Endothelial cell of umbilical vein (primary cell): ENCODE measurements at places on chromosomes 7 and 10. TPM values are rescaled to one million over a fixed set of nuclear protein-coding genes. Genes with fewer than 3 reads are reported as not detected.

GRCh38 chr7:154858836-154859537, 143.9 kb downstream of the PAXIP1 start:
- no peaks in the 10 kb centered on the region for H3K36me3 ChIP-seq
- no peak for DNase-seq
- H3K27me3 ChIP-seq = no peaks in the 10 kb centered on the region
- H3K27ac ChIP-seq = no peak overlapping the region
- H3K4me3 ChIP-seq = no peak overlapping the region

DNA sequence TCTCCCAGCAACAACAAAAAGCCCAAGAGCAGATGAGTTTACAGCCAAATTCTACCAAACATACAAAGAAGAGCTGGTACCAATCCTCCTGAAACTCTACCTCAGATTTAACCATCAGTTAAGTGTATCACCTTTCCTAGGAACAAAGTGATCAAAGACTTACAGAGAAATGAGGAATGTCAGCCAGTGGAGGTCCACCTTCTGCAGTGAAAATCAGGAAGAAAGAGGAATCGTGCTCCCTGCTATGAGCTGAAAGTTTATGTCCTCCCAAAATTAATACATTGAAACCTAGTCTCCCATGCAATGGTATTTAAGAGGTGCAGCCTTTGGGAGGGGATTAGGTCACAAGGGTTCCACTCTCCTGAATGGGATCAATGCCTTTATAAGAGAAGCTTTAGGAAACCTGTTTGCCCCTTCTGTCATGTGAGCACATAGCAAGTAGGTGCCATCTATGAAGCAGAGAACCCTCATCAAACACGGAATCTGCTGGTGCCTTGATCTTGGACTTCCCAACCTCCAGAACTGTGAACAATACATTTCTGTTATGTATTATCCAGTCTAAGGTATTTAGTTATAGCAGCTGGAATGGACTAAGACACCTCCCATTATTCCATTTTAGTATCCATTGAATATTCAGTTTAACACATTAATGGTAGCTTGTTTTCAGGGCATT, 139.0 kb upstream of the FZD8 start:
- H3K36me3 ChIP-seq = no peaks in the 10 kb centered on the region
- H3K4me3 ChIP-seq = no peak overlapping the region
- no peaks in the 10 kb centered on the region for H3K4me1 ChIP-seq
- H3K27ac ChIP-seq = no peak overlapping the region

DNA sequence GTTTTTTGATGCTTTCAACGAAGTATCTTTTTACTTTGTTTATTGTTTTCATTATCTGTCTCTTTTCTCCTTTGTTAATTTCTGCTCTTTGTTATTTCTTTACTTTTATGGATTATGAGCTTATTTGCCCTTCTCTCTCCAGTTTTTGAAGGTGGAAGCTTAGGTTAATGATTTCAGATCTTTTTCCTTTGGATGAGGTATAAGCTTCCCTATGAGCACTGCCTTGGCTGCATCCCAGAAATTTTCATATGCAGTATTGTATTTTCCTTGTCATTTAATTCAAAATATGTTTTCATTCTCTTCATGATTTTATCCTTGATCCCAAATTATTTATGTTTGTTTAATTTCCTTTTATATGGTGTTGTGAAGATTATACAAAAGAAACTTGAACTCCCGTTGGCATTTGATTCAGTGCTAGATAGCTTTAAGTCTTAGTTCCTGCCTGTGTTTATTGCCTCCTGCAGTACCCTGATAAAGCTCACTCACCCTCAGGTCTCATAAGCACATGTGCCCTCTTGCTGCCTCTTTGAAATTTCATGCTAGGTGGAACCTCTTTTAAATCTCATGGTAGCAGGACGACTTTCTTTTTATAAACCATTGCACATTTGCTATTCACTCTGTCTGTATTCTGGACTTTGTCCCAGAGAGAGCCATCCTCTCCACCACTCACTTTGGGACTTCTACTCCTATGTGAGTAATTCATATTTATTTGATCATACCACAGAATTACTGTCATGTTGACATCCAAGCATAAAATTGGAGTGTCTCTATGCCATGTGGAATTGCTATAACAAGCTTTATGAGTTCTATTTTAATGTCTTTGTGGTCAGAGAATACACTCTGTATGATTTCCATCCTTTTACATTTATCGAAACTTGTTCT, 23.0 kb upstream of the CEP41 start:
- H3K4me3 ChIP-seq = no peak overlapping the region
- no peaks in the 10 kb centered on the region for H3K36me3 ChIP-seq
- no peaks in the 10 kb centered on the region for H3K27me3 ChIP-seq

The GIMAP1 gene
- total RNA-seq = 11.8 and 11.9 TPM in 2 replicates

The ARMC3 gene
- not detected in 2 replicates for total RNA-seq

- no peak overlapping the region for H3K4me3 ChIP-seq
- no peak for DNase-seq
- H3K27me3 ChIP-seq = no peaks in the 10 kb centered on the region
- no peak overlapping the region for H3K27ac ChIP-seq
These were observed 343.3 kb upstream of the AKR1E2 start for GRCh38 chr10:4482659-4483058.

The CNNM1 gene
- total RNA-seq = not detected in 2 replicates

DNA sequence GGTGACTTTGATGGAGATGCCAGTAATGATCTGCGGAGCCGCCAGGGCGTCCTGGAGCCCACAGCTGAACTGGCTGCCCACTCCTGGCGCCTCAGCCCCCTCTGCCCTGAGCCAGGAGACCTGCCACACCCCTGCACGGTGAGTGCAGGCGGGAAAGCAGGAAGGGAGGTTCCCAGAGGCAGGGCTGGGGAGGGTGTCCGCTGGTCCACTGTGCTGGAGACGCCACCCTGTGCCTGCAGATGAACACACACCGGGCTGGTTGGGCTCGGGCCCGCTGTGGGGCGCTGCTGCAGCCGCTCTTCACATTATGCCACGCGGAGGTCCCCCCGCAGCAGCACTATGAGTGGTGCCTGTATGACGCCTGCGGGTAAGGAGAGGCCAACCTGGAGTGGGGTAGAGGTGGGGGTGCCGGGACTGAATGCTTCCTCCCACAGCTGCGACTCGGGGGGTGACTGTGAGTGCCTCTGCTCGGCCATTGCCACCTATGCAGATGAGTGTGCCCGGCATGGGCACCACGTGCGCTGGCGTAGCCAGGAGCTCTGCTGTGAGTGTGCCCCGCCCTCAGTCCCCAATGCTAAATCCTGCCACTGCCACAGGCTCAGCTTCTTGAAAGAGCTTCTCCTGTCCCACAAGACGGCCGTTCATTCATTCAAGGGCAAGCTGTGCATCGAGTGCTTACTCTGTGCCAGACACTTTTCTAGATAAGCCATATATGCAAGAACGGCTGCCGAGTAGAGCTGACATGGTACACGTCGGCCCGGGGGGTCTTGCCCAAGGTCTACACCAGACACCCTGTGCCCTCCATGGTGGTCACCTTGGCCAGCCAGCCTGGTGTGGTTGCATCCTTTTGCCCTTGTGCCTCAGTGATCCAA, 14.3 kb upstream of the ZNF467 start:
- peaks cover 4% of the 10 kb centered on the region for H3K27me3 ChIP-seq
- no peak overlapping the region for H3K27ac ChIP-seq
- no peak overlapping the region for H3K4me3 ChIP-seq
- H3K36me3 ChIP-seq = no peaks in the 10 kb centered on the region
- no peaks in the 10 kb centered on the region for H3K4me1 ChIP-seq

- no peaks in the 10 kb centered on the region for H3K36me3 ChIP-seq
- H3K4me3 ChIP-seq = no peak overlapping the region
- no peaks in the 10 kb centered on the region for H3K4me1 ChIP-seq
- no peak overlapping the region for H3K27ac ChIP-seq
- no peaks in the 10 kb centered on the region for H3K27me3 ChIP-seq
These were observed 73.0 kb downstream of the PLXDC2 start for GRCh38 chr10:19889256-19889655.

DNA sequence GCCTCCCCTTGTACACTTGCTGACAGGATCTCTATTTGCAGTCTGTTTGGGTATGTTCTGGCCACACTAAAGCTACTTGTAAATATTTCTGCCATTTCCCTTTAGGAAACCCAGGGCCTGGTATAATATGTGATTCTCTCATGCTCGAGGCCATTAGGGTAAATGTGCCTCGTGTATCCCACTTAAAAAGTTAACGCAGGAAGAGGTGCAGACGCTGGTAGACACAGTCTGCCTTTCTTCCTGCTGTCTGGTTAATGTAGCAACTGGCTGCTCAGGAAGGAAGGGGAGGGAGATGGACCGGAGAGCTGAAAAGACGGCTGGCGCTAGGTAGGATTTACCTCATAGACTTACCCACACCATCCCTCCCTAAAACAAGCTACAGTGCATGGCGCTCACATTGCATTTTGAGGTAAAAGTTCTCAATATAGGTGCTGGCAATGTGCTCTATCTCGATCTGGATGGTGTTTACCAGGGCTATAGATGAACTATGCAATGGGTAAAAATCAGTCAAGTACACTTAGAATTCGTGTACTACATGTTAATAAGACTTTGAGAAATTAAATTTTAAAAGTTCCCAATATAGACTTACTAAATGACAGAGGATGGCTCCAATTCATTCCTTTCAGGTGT, 125.9 kb downstream of the JAZF1 start:
- H3K4me3 ChIP-seq = no peak overlapping the region
- DNase-seq = peak; percentile 29
- peak overlapping the region; percentile 58 for H3K27ac ChIP-seq
- no peaks in the 10 kb centered on the region for H3K27me3 ChIP-seq
- peaks cover 18% of the 10 kb centered on the region for H3K4me1 ChIP-seq
- no peaks in the 10 kb centered on the region for H3K36me3 ChIP-seq

The STK32C gene
- total RNA-seq = 9.5 and 14.1 TPM in 2 replicates

- no peak overlapping the region for H3K4me3 ChIP-seq
- H3K27ac ChIP-seq = no peak overlapping the region
- no peak for DNase-seq
- H3K36me3 ChIP-seq = peaks cover 14% of the 10 kb centered on the region
These were observed 17.3 kb downstream of the BAG3 start for GRCh38 chr10:119668461-119668860.

The TMUB1 gene
- 36.7 and 41.3 TPM in 2 replicates for total RNA-seq

DNA sequence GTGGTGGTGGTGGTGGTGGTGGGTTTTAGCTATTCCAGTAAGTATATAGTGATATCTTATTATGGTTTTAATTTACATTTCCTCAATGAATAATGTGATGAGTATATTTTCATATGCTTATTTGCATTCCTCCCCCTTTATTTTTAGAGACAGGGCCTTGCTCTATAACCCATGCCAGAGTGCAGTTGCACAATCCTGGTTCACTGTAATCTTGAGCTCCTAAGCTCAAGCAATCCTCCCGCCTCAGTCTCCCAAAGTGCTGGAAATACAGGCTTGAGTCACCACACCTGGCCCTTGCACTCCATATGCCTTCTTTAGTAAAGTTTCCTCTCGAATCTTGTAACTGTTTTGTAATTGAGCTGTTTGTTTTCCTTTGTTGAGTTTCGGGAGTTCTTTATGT, 577.7 kb upstream of the AUTS2 start:
- H3K4me3 ChIP-seq = no peak overlapping the region
- DNase-seq = no peak
- H3K27ac ChIP-seq = no peak overlapping the region
- no peaks in the 10 kb centered on the region for H3K4me1 ChIP-seq

DNA sequence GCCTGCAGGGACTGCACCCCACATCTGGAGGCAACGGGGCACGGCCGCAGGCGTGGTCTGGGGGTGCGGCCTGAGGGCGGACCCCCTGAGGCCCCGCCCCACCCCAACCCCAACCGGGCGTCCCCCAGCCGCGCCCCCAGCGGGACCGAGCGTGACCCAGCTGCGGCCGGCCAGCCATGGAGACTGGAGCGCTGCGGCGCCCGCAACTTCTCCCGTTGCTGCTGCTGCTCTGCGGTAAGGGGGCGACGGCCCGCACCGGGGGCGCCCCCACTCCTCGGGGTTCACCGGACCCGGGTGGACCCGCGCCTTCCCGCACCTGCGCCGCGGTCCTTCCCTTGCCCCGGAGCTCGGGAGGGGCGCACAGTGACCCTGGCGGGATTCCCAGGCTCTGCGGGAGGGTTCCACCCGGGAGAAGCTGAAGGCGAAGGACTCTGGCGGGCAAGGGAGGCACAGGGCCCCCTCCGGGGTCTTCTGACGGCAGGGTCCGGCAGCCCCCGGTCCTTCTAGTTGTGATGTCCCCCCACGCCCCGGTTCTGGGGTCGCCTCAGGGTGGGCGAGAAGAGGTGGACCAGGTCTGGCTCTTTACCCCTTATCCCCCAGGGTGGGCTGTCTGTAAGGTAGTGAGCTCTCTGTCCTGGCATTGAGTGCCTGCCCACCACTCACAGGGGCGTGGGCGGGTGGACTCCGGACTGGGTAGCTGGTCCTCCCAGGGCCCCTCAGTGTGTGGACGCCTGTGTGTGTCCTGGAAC, at the start of gene RAMP3:
TSS of gene RAMP3 (plus strand) at position 139 of the 749 bp plus-strand sequence. CDS start at position 177, 38 bp downstream.
- H3K27ac ChIP-seq = no peak within 1 kb of the TSS
- no peaks in the 10 kb centered on the region for H3K4me1 ChIP-seq
- H3K4me3 ChIP-seq = no peak within 1 kb of the TSS
- peaks cover 23% of the 10 kb centered on the region for H3K27me3 ChIP-seq
- no peaks in the 10 kb centered on the region for H3K36me3 ChIP-seq
- no peak for DNase-seq

The SH3PXD2A gene
- 5.1 and 6.6 TPM in 2 replicates for total RNA-seq

The GHRHR gene
- not detected in 2 replicates for total RNA-seq

DNA sequence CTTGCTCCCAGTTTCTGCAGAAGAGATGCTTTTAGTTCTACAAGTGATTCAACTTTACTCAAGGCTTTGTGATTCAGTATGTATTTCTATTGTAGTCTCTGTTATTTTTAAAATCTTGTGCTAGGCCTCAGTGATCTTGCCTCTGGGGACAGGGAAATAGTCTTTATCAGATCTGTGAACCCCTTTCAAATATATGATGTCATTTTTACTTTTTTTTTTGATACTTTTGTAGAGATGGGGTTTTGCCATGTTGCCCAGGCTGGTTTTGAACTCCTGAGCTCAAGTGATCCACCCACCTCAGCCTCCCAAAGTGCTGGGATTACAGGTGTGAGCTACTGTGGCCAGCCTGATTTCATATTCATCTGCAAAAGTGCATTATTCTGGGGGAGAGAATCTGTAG, 3.4 kb downstream of the SNX10 start:
- H3K27ac ChIP-seq = no peak overlapping the region
- H3K27me3 ChIP-seq = no peaks in the 10 kb centered on the region

- H3K27me3 ChIP-seq = no peaks in the 10 kb centered on the region
- DNase-seq = peak; percentile 81
- H3K4me1 ChIP-seq = peaks cover 18% of the 10 kb centered on the region
- no peaks in the 10 kb centered on the region for H3K36me3 ChIP-seq
- H3K4me3 ChIP-seq = no peak overlapping the region
- no peak overlapping the region for H3K27ac ChIP-seq
These were observed 177.1 kb upstream of the SVIL start for GRCh38 chr10:29811751-29812427.

The RADIL gene
- total RNA-seq = 1.0 and 2.5 TPM in 2 replicates

DNA sequence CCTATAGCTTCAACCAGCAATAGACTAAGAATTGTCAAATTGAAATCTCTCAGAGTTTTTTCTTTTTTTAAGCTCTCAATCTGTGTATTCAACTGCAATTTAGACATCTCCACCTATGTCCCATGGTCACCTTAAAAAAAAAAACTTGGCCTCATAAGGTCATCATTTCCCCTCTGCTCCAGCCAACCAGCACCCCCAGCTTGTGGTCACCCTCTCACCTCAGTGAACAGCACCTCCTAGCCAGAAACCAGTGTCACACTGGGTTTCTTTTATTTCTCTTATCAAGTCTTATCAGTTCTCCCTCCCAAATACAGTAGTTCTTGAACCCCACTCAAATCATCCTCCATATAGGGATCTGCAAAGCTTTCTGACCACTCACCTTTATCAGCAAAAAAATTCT, 4.0 kb downstream of the ITGB1 start:
- H3K27ac ChIP-seq = no peak overlapping the region
- no peaks in the 10 kb centered on the region for H3K27me3 ChIP-seq
- H3K4me3 ChIP-seq = no peak overlapping the region
- peaks cover 68% of the 10 kb centered on the region for H3K4me1 ChIP-seq

- no peaks in the 10 kb centered on the region for H3K27me3 ChIP-seq
- H3K36me3 ChIP-seq = no peaks in the 10 kb centered on the region
- DNase-seq = no peak
- no peak overlapping the region for H3K4me3 ChIP-seq
- no peaks in the 10 kb centered on the region for H3K4me1 ChIP-seq
- no peak overlapping the region for H3K27ac ChIP-seq
These were observed 716.2 kb downstream of the SUGCT start for GRCh38 chr7:40851001-40851400.
